ENCODE measurements at places on chromosomes 7 and 10. TPM values are rescaled to one million over a fixed set of nuclear protein-coding genes. Genes with fewer than 3 reads are reported as not detected.

The SPRN gene
- 0.33 TPM for total RNA-seq

The AVPI1 gene
- 39.0 TPM for total RNA-seq

The RBP3 gene
- not detected for total RNA-seq

- no peak for DNase-seq
These were observed 645.5 kb upstream of the PCDH15 start for GRCh38 chr10:55446441-55447002.
